ENCODE measurements at places on chromosomes 5 and 9. TPM values are rescaled to one million over a fixed set of nuclear protein-coding genes. Genes with fewer than 3 reads are reported as not detected.

The OR1Q1 gene
- total RNA-seq, result not detected

DNA sequence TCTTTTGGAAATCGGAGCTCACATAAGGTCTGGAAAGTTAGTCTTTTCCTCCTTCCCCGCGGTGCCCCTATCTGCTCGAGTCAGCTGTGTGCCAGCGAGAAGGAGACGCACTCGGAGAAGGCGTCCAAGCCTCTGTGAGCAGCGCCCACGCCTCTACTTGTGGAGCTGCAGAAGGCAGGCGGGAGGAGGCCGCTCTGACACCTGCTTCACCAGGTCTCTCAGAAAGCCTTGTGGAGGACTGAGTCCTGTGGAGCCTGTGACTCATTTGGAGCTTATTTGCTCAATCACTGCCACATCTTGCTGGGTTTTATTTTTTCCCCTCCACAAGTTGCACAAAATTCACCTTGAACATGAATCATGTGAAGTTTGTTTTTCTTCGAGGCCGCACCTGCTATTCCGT, 117.5 kb downstream of the IRX2 start:
- no peak for DNase-seq

GRCh38 chr9:127654619-127655018, 42.5 kb downstream of the STXBP1 start:
- DNase-seq, result no peak

- no peak for DNase-seq
Observed at GRCh38 chr9:134177624-134178393, 13.4 kb upstream of the RNU6ATAC start.

DNA sequence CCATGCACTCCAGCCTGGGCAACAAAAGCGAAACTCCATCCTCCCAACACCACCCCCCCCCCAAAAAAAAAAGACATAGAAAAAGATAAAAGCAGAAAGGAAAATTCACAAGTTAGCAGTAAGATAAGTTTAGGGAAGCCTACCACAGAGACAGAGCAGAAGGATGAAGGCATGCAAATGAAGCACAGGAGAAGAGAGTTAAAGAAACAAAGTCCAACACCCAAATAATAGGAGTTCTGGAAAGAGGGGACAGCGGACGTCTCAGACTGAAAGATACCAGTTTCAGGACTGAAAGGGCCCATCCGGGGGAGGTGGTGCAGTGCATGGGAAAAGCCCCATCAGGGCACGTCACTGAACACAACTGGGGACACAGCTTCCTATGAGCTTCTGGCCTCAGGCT, 54.3 kb downstream of the OTULIN start:
- DNase-seq, result no peak

Measured in LHCN-M2 (cell line).